Stimulated activated CD4-positive, alpha-beta T cell treated with anti-CD3 and anti-CD28 coated beads, Interleukin-15, amount 100 ng/mL, for 24 hours (primary cell): ENCODE measurements at places on chromosomes 13 and 19.

DNA sequence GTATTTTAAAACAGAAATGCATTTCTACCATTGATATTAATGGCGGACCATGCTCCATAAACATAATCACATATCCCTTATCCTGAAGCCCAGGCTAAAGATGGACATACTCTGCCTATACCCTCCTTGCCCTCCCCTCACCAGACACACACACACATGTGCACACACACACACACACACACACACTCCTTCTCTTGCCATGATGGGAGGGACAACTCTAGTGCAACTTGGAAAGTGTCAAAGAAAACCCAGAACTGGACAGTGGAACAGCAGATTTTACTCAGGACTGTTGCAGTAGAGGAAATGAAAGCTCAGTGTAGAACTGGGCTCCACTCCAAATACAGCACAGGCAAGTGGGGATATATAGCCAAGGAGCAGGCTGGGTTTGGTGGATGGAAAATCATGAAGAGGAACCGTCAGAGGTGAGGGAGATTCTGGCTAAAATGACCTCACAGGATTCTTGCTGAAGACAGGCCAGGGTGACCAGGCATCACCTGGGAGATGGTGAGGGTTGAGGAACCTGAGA, 40.8 kb downstream of the TNFRSF19 start:
- DNase-seq = no peak

DNA sequence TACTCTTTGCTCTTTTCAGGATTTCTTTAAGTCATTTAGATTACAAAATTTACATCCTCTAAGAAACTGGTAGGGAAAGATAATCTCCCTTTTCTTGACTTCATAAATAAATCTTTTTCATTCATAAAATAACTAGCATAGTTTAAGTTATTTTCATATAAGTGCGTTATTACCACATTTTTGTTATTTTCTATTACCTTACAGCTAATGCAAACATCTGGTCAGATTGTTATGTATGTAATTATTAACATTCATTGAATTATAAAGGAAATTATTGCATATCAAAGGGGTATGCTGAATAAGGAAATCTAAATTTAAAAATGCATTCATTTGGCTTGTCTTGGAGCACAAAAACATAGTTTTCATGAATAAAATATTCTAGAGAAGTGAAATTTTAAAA, 55.3 kb upstream of the SLITRK1 start:
- no peak for DNase-seq

- DNase-seq = no peak
Measured at GRCh38 chr13:47794963-47795362, 206.1 kb downstream of the SUCLA2 start.

DNA sequence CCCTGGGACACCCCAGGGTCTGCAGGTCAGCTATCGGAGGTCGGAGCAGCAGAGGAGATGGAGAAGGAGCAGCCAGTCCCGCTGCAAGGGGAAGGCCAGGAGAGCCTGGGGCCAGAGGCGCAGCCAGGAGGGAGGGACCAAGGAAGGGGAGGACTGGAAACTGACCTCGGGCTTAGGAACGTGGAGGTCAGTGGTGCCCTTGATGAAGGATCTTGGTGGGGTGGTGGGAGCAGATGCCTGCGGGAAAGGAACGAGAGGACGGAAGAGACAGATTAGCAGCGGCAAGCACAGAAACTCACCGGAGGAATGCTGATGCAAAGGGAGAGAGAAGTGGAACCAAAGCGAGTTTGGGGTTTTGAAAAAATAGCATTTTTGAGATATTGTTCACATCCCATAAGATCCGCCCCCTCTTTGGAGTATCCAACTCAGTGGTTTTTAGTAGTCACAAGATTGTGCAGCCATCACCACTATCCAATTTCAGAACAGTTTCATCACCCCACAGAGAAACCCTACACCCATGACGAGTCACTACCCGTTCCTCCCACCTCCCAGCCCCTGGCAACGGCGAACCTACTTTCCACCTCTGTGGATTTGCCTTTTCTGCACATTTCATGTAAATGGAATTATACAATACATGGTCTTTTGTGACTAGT, 22.1 kb downstream of the PLEKHF1 start:
- peak; percentile 77 for DNase-seq

- DNase-seq = no peak
Measured at GRCh38 chr19:54014920-54015560, 23.6 kb downstream of the CACNG6 start.

DNA sequence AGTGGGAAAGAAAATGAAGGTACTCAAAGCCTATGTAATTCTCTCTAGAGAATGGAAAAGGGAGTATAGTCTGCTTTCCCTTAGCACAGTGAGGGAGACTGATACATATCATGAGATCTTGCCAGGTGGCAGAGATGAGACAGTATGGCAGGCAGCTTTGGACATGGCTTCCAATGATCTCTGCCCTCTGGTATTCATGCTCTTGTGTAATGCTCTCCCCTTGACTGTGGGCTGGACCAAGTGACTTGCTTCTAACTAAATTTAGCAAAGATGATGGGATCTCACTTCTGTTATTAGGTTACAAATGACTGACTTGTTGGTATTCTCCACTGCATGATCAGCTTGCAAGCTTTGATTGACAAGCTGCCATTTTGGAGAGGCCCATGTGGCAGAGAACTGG, 10.2 kb downstream of the ZNF132 start:
- DNase-seq = no peak

DNA sequence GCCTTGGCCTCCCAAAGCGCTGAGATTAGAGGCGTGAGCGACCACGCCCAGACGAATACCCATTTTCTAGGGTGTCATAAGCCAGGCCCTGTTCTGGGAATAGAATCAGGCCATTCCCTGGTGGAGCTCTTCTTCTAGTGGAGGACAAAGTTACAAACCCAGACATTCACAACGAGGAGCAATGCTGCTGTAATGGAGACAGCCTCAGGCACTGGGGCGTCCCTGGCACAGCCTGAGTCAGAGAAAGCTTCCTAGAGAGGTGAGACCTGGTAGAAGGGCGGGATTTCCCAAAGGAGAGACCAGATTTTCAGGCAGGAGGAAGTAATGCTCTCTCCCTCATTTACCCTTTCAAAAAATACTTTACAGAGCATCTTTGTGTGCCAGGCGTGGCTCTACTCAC, 12.7 kb downstream of the PRKCG start:
- DNase-seq = no peak

- DNase-seq = no peak
Measured at GRCh38 chr13:19071161-19071936, 110.3 kb downstream of the TUBA3C start.
